ENCODE measurements at places on chromosomes 7 and 10. TPM values are rescaled to one million over a fixed set of nuclear protein-coding genes. Genes with fewer than 3 reads are reported as not detected.
A peak's percentile ranks its signal among the peaks of the same experiment; 100 is the strongest.

GRCh38 chr10:1209355-1209979 is 153.3 kb downstream of the WDR37 start:
- DNase-seq: no peak

DNA sequence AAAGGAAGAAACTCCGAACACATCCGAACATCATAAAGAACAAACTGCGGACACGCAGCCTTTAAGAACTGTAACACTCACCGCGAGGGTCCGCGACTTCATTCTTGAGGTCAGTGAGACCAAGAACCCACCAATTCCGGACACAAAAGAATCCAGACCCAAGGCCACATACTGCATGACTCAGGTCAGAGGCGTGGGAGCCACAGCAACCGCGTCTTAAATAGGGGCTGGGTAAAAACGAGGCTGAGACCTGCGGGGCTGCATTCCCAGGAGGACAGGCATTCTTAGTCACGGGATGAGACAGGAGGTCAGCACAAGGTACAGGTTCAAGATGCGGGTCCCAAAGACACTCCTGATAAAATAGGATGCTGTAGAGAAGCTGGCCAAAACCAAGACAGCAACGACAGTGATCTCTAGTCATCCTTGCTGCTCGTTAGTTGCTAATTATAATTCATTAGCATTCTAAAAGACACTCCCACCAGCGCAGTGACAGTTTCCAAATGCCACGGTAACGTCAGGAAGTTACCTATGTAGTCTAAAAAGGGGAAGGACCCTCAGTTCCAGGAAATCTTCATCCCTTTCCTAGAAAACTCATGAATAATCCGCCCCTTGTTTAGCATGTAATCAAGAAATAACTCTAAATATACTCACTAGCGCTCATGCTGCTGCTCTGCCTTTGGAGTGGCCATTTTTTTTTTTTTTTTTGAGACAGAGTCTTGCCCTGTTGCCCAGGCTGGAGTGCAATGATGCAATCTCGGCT is 19.3 kb downstream of the AP5Z1 start:
- DNase-seq: no peak

GRCh38 chr7:108985037-108985436 is 415.4 kb downstream of the DNAJB9 start:
- DNase-seq: no peak

TCAF2 gene
- 5.8 TPM for total RNA-seq

DNA sequence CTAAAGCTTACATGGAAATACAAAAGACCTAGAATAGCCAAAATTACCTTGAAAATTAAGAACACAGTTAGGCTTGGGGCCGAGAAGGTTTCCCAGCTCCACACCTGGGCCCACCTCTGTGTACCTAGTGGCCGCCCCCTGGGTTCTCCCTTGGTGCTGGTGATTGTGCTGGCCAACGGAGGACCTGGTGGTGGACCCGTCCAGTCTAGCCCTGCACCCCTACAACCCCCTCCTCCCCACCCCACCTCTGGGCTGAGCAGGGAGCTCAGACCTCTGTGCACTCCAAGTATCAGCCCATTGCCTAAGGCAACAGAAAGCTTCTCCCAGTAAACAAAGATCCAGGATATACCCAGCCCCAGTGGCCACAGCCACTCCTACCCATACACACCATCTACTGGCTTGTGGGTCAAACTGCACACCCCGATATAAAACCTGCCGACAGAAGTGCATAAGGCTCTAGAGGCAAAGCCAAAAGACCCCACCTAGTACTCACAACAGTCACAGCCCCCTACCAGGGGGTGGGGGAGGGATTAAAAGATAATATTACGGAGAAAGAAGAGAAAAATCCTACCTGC is 105.0 kb upstream of the DIP2C start:
- DNase-seq: no peak

TMEM176A gene
- 820 TPM for total RNA-seq

- no peak for DNase-seq
Observed at GRCh38 chr7:157097056-157097329, 41.7 kb upstream of the UBE3C start.

DMBT1 gene
- total RNA-seq: not detected

DNA sequence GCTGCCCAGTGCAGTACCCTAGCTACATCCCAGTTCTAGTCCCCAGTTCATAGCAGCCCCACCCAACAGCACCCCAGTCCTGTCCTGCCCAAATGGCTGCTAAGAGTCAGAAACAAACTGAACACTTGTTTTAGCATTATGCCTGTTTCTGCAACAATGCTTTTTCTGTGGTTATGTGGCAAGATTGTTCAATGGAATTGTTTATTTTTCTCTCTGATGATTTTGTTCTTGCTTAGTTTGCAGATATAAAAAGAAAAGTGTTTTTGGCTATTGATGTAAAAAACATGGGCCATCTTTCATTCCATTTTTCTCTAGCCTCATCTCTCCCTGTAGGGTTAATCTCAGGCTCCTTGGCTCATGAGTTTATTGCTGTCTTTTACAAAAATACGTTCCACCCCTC is 42.5 kb downstream of the LRRC4 start:
- no peak for DNase-seq

DNA sequence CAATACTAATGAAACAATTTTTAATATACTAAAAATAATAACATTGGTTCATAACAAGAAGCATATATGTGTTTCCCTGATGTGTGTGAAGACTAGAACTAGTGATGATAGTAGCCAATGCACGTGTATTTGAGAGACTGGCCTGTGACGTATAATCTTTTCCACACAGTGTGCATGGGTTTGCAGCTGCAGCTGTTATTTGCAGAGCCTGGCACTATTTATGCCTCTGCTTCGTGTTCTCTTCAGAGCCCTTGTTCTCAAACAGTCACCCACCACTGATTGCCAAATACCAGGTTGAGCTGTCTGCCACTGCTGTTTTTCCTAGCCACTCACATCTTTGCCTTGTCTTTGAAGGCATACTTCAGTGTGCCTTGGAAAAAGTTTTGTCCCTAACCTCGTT is 531.7 kb downstream of the ETV1 start:
- no peak for DNase-seq

GRCh38 chr7:44398511-44398911 is 73.1 kb upstream of the CAMK2B start:
- DNase-seq: no peak

- DNase-seq: peak; percentile 52
Observed at GRCh38 chr10:108911814-108912541, 1011.3 kb downstream of the XPNPEP1 start.

- no peak for DNase-seq
Observed at GRCh38 chr7:121000081-121000983, 11.8 kb downstream of the CPED1 start.

DNA sequence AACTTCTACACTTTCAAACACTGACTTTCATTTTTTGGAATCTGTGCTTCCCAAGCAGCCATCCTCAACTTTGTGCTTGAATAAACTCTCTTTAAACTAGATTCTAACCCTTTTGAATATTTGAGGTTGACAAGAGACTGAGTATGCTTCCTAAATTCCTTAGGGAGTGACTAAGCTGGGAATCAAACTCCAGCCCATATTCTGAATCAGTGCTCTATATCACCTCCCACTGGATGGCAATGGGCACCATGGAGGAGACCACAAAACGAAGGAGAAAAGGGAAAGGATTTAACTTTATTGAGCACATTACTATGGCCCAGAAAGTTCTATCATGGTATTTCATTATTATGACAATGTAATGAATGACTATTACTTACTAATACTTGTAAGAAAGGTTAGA is 17.2 kb upstream of the SLC26A4 start:
- DNase-seq: no peak

ASZ1 gene
- not detected for total RNA-seq

KEL gene
- total RNA-seq: not detected

LRRC61 gene
- 22.6 TPM for total RNA-seq

DNA sequence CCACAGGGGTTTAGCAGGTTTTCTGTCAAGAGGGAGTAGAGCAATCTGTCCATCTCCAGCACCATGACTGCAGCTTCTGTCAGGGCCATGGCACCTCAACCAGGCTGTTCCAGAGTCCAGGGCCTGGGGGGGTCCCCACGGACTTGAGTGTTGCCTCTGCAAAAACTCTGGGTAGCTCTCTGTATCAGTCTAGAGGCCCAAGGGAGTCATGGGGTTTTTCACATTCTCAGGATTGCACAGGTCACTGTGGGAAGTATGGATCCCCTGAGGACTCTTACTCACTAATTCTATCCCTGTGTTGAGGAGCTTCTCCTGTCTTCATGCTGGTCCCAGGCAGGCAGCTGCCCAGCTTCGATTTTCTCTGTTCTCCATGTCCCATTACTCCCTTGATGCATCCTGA is 60.5 kb downstream of the RNF133 start:
- DNase-seq: no peak

- DNase-seq: no peak
Observed at GRCh38 chr10:109665321-109665720, 258.0 kb downstream of the XPNPEP1 start.

GRCh38 chr7:94957061-94957460 is 49.7 kb downstream of the PPP1R9A start:
- DNase-seq: no peak

GRCh38 chr10:36057180-36057579 is 415.1 kb upstream of the FZD8 start:
- no peak for DNase-seq

DNA sequence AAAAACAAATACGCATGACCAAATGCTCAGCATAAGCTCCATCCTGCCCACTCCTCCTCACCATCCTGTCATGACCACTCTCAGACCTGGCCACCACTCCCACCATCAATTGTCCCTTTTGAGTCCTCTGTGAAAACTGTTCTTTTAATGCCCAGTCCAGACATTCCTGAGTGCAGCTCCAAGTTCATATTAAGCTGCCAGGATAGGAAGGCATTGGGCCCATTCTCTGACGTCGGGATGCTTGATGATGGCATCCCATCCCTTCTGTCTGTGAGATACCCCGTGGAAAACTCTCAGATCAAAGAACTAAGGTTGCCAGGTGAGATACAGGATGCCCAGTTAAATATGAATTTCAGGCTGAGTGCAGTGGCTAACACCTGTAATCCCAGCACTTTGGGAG is 89.9 kb upstream of the KIF5B start:
- no peak for DNase-seq

CHST12 gene
- 7.1 TPM for total RNA-seq

HOXA10 gene
- not detected for total RNA-seq

HOXA6 gene
- not detected for total RNA-seq

DNA sequence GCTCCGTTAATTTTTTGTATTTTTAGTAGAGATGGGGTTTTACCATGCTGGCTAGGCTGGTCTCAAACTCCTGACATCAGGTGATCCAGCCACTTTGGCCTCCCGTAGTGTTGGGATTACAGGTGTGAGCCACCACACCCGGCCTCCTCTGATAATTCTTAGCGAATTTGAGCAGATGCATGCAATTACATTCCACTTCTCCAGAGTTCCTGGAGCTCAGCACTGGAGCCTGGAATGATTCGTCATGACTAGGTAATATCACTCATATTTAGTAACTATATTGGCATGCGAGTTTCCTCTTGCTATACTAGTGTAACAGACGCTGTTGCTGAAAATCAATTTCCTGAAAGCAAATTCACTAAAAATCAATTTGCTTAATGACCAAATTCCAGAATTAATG is 86.8 kb downstream of the MKX start:
- DNase-seq: no peak

DNA sequence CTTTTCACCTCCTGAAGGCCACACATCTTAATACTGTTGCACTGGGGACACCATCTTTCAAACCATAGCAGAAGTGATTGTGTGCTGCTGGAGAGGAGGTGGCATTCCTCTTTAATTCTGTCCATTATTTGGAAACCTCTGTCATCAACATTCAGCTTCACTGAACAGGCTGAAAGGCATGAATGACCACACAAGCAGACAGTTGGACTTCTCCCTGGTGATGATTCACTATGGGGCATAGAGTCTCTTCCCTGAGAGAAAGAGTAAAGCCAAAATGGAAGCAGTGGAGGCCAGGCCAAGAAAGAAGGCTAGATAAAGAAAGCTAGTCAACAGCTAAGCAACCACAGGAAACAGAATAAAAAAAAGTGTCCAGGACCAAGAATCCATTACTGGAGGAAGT is 113.1 kb upstream of the VSTM2A start:
- no peak for DNase-seq

DNA sequence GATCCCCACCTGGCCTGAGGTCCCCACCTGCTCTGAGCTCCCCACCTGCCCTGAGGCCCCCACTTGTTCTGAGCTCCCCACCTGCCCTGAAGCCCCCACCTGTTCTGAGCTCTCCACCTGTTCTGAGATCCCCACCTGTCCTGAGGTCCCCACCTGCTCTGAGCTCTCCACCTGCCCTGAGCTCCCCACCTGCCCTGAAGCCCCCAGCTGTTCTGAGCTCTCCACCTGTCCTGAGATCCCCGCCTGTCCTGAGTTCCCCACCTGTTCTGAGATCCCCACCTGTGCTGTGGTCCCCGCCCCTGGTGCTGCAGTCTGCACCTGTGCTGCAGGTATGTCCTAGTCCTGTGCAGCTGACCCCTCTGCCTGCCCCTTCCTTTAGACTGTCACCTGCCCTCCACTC is 561.6 kb downstream of the TCERG1L start:
- DNase-seq: peak; percentile 3

CALML3 gene
- total RNA-seq: not detected

DNA sequence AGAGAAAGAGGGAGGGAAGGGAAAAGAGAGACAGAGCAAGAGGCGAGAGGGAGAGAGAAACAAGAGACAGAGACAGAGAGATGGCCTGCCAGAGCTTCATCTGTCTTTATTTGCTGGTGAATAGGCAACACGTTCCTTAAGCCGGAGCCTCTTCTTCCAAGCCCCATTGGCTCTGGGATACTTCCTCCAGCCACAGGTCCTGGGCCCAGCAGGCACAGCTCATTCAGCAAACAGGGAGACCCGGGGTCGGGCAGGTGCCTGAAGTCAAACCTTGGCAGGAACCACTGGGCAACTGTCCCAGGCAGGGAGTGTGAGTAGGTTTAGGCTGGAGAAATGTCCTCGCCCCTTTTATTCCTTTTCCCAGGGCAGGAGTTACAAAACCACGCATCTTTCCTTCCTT is 68.2 kb downstream of the MYL10 start:
- no peak for DNase-seq

DNA sequence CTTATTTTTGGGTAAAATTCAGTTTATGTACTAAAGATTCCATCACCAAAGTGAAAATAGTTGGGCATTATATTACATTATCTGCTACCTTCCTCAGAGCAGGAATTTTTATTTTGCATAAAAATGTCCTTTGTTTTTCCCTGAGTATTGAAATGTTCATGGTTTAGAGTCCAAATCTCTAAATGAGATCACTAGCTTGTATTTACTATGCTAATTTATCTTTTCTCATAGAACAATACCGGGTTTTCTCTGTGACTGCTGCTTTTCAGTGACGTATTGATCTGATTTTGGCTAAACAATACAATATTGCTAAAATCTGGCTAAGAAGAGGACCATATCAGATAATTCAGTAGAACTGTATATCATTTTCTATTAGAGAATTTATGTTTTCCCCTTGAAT is 89.6 kb upstream of the TEX47 start:
- DNase-seq: no peak

DNA sequence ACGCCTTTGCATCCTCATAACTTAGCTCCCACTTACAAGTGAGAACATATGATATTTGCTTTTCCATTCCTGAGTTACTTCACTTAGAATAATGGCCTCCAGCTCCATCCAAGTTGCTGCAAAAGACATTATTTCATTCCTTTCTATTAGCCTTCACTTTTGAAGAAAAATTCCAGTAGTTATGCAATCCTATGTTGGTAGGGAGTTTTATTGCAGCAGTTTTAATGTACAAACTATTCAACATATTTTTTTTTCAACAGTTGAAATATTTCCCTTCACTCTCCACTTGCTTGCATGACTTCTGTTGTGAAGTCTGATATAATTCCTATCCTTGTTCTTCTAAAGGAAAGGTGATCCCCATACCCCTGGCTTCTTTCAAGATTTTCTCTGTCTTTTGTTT is 27.3 kb upstream of the ARHGAP22 start:
- DNase-seq: no peak

- DNase-seq: no peak
Observed at GRCh38 chr10:84391326-84391725, 62.9 kb downstream of the CCSER2 start.

Measured in right lobe of liver (tissue), 6 donors.